ENCODE measurements at places on chromosomes 13 and 19.

DNA sequence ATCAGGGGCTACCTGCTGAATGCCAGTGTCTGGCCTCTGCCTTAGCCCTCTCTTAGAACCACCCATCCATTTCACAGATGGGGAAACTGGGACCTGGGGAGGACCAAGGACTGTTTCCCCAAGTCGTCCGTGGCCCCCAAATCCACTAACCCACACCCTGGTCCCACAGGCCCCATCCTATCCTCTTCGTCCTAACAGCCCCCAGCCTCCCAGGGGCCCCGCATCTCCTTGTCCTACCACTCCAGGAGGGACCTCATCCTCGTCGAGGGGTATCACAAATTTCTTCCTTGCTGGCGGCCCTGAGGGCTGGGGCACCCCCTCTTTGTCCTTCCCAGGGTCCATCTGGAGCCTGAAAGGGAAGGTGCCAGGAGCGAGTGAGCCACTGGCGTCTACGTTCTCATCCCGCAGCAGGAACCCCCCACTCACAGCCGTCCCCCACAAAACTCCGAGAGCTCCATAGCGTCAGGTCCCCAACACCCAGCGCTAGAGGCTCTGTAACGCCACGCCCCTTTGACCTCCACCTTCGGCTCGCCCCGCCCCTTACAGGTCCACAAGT lies 606 bp downstream of the ERCC1 start:
- peak overlapping the region; percentile 69 for H3K27ac ChIP-seq
- H3K4me3 ChIP-seq = peak overlapping the region; percentile 33
- H3K4me1 ChIP-seq = no peaks in the 10 kb centered on the region
- H3K27me3 ChIP-seq = no peaks in the 10 kb centered on the region

DNA sequence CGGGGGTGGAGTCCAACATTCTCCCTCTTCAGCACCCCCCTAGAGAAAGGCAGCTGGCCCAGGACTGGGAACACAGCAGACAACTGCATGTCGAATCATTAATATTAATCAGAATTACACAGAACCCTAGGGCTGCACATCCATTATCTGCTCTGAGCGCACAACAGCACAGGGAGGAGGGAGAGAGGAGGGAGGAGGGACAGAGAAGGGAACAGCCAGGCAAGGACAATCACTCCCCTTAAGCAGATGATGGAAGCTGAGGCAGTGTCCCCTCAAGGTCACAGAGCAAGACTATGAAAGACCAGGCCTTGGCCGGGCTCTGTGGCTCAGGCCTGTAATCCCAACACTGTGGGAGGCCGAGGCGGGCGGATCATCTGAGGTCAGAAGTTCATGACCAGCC lies 25.7 kb downstream of the TLE6 start:
- H3K4me3 ChIP-seq = no peak overlapping the region
- H3K27ac ChIP-seq = no peak overlapping the region
- no peak for DNase-seq
- no peaks in the 10 kb centered on the region for H3K4me1 ChIP-seq

GRCh38 chr13:87089391-87089790 lies 581.8 kb upstream of the SLITRK5 start:
- no peaks in the 10 kb centered on the region for H3K27me3 ChIP-seq

DNA sequence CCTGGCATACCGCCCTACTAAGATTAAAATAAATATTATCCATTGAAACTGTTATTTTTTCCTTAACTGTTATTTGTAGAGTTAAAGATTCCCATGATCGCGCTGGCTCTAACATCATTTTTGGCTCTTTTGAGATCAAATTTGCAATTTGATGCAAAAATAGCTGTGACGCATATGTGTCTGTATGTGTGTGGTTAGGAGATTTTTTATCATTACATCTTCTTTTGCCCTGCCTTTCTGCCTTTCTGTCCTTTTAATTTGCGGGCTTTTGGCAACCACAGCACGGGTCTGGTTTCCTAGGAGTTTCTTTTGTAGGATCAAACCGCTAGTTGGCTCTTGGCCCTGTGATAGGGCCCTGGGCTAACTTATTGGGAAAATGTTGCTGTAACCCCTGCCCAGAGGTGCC lies 37.3 kb upstream of the ALOX5AP start:
- H3K4me1 ChIP-seq = no peaks in the 10 kb centered on the region
- DNase-seq = no peak
- H3K4me3 ChIP-seq = no peak overlapping the region

- no peak overlapping the region for H3K4me3 ChIP-seq
- no peaks in the 10 kb centered on the region for H3K36me3 ChIP-seq
- no peak overlapping the region for H3K27ac ChIP-seq
- no peaks in the 10 kb centered on the region for H3K27me3 ChIP-seq
Measured at GRCh38 chr19:2962018-2962670, 15.2 kb upstream of the TLE6 start.

GRCh38 chr13:81446441-81446840 lies 1105.5 kb upstream of the SPRY2 start:
- H3K27me3 ChIP-seq = no peaks in the 10 kb centered on the region
- no peaks in the 10 kb centered on the region for H3K4me1 ChIP-seq
- no peaks in the 10 kb centered on the region for H3K36me3 ChIP-seq

Measured in aorta (tissue), 5 donors.